ENCODE measurements at places on chromosomes 16 and 17.

DNA sequence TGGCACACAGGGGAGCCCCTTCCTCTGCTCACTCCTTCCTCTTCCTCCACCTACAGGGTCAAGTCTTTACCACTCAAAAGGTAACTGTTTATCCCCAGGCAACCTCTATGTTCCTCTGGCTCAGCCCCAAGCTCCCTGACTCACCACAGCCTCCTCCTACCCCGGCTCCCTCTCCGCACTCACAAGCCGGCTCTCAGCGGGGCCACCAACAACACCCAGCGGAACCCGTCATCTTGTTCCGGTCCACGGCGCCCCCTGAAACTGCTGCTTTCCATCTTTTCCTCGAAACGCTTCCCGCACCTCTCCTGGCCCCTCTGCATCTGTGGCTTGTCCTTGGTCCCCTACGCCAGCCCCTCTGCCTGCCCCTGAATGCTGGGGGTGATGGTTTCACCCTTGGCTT lies 58.4 kb downstream of the NXN start:
- no peaks in the 10 kb centered on the region for H3K36me3 ChIP-seq
- no peaks in the 10 kb centered on the region for H3K27me3 ChIP-seq
- no peak overlapping the region for H3K27ac ChIP-seq
- peaks cover 17% of the 10 kb centered on the region for H3K4me1 ChIP-seq

DNA sequence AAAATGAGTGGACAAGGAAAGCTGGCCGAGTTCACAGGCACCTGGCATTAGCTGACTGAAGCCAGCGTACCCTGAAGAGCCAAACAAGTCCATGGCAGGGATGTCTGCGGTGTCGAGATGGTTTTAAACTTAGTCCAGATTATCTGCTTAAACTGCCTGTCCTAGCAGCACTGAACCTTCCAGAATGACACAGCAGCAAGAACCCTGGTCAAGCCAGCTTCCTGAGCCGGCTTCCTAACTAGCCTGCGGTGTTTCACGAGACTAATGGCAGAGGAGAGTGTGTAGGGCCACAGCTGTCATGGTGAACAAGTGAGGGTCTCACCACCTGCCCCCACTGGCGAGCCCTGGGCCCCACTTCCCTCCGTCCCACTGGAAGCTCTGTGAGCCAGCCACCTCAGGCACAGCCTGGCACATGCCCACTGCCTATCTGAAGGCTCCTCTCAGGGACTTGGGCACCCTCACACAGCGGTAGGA lies 28.8 kb upstream of the MTSS2 start:
- peak overlapping the region; percentile 92 for H3K27ac ChIP-seq
- no peaks in the 10 kb centered on the region for H3K36me3 ChIP-seq
- H3K27me3 ChIP-seq, result no peaks in the 10 kb centered on the region
- H3K4me1 ChIP-seq, result peaks cover 26% of the 10 kb centered on the region
- peak overlapping the region; percentile 41 for H3K4me3 ChIP-seq

DNA sequence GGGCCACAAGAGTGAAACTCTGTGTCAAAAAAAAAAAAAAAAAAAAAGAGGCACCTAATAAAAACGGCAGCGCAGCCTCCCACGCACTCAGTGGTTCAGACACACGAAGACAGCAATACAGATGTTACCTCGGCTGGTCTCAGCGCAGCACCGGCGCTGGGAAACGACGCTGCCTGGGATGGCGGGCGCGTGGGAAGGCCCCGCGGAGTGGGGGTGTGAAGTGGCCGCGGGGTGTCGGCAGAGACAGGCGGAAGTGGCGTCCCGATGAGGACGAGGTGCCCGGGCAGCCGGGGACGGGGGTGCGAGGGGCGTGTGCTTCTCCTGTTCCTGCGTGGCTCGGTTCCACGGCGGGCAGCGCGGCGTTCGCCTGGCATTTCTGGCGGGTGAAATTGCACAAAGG lies 179.4 kb downstream of the BANP start:
- H3K4me1 ChIP-seq, result no peaks in the 10 kb centered on the region
- DNase-seq, result no peak
- H3K27me3 ChIP-seq, result no peaks in the 10 kb centered on the region
- no peak overlapping the region for H3K27ac ChIP-seq

GRCh38 chr17:18889658-18890057 lies 31.7 kb downstream of the PRPSAP2 start:
- no peak for DNase-seq
- H3K4me1 ChIP-seq, result no peaks in the 10 kb centered on the region
- H3K27me3 ChIP-seq, result no peaks in the 10 kb centered on the region
- peaks cover 47% of the 10 kb centered on the region for H3K36me3 ChIP-seq
- no peak overlapping the region for H3K4me3 ChIP-seq

DNA sequence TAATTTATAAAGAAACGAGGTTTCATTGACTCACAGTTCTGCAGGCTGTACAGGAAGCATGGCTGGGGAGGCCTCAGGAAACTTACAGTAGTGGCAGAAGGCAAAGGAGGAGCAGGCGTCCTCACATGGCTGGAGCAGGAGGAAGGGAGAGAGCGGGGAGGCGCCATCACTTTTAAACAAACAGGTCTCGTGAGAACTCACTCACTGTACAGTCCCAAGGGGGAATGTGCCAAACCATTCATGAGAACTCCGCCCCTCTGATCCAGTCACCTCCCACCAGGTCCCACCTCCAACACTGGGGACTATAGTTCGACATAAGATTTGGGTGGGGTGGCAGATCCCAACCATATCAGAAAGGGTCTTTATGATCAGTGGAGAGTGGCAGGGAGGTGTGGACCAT lies 392.4 kb upstream of the TNRC6C start:
- H3K27me3 ChIP-seq, result peaks cover 51% of the 10 kb centered on the region
- no peaks in the 10 kb centered on the region for H3K36me3 ChIP-seq
- no peaks in the 10 kb centered on the region for H3K4me1 ChIP-seq
- H3K27ac ChIP-seq, result no peak overlapping the region
- DNase-seq, result no peak

GRCh38 chr17:44892250-44892649 lies 7.0 kb downstream of the EFTUD2 start:
- H3K27me3 ChIP-seq, result no peaks in the 10 kb centered on the region
- no peak for DNase-seq
- peaks cover 42% of the 10 kb centered on the region for H3K36me3 ChIP-seq
- no peak overlapping the region for H3K27ac ChIP-seq

- DNase-seq, result no peak
- no peaks in the 10 kb centered on the region for H3K27me3 ChIP-seq
- H3K27ac ChIP-seq, result no peak overlapping the region
- H3K4me3 ChIP-seq, result no peak overlapping the region
- no peaks in the 10 kb centered on the region for H3K4me1 ChIP-seq
Measured at GRCh38 chr17:40879026-40879425, 6.0 kb downstream of the KRT20 start.

- no peak overlapping the region for H3K4me3 ChIP-seq
- DNase-seq, result no peak
- peaks cover 16% of the 10 kb centered on the region for H3K27me3 ChIP-seq
Measured at GRCh38 chr17:55336426-55336825, 71.7 kb downstream of the HLF start.

- no peaks in the 10 kb centered on the region for H3K36me3 ChIP-seq
- H3K4me3 ChIP-seq, result no peak overlapping the region
- H3K27ac ChIP-seq, result no peak overlapping the region
- H3K27me3 ChIP-seq, result 0 out of 2 replicates have a peak, but pooled peaks cover 5% of the 10 kb centered on the region
- DNase-seq, result peak; percentile 80
Measured at GRCh38 chr16:87017371-87018012, 299.7 kb downstream of the C16orf95 start.
